Right cardiac atrium (tissue), 5 donors: ENCODE measurements at places on chromosomes 5 and 9. TPM values are rescaled to one million over a fixed set of nuclear protein-coding genes. Genes with fewer than 3 reads are reported as not detected.
A peak's percentile ranks its signal among the peaks of the same experiment; 100 is the strongest.

DNA sequence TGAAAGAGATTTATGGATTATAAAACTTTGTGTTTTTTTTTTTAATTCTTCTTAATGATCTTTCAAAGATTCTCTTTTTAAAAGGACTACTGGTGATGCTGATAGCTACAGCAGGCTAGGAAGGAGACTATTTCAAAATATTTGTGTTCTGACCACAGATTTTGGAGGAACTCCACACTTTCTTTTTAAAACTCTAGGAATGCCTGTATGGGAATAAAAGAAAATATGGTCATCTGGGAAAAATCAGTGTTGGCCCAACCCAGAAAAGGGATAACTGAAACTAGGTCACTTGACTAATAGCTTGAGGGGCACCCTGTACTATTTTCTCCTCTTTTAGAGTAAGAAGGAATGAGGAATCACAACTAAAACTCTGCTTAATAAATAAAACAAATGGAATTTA is 97.6 kb upstream of the ADAMTS19 start:
- DNase-seq = no peak

The CER1 gene
- total RNA-seq = not detected

DNA sequence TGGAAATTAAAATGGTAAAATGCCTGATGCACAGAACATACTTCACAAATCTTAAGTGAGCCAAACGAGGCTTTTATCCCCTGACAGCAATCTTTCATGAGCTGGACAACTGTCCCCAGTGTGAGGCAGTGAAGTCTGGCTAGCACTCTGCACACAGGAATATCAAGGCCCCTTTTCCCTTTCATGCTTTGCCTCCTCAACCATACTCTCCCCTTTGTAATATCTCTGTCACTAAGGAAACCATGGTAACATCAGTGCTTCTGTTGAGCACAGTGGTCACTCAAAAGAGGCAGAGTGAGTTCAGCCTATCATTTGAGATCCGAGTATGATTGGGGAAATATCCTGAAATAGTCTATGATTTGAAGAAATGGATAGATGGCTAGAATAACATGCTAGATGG is 318.3 kb downstream of the ENC1 start:
- no peak for DNase-seq

- DNase-seq = no peak
These were observed 51.3 kb downstream of the SLC22A5 start for GRCh38 chr5:132420706-132421272.

DNA sequence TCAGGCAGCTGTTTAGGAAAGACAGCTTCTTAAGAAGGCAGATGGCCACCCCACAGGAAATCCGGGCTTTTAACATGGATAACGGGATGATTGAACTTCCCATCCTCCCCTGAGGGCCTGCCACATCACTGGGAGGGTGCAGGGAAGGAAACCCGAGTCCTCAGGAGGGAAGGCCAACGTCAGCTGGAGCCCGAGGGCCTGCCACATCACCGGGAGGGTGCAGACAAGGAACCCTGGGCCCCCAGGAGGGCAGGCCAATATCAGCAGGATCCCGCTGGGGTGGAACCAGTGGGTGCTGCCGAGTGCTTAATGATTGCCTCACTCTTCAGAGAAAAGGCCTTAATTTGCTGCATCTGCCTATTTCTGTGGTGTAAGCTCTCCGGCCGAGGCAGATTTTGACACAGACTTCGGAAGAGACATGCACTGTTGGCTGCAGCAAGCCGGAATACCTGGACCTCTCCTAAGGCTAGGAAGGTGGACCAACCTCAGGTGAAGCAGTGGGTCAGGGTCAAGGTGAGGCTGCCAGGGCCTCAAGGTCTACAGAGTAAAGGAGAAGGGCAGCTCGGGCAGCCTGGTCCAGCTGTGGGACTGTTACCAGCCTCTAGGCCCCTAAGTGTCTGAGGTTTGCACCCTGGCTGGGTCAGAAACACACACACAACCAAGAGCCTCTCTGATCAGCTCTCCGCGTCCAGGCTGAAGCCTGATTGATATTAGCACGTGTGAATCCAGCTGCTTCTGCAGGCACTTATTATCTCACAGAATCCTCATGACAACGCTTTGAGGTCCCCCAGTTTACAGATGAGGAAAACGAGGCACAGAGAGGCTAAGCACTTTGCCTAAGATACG is 14.8 kb upstream of the COL5A1 start:
- DNase-seq = peak; percentile 2
